ENCODE measurements at places on chromosomes 7 and 10. TPM values are rescaled to one million over a fixed set of nuclear protein-coding genes. Genes with fewer than 3 reads are reported as not detected.

NPFFR1 gene
- not detected for total RNA-seq

GBX1 gene
- total RNA-seq = not detected

ZNF117 gene
- total RNA-seq = 6.4 TPM

CHAT gene
- total RNA-seq = not detected

MYL10 gene
- not detected for total RNA-seq

LFNG gene
- 102 TPM for total RNA-seq

DNA sequence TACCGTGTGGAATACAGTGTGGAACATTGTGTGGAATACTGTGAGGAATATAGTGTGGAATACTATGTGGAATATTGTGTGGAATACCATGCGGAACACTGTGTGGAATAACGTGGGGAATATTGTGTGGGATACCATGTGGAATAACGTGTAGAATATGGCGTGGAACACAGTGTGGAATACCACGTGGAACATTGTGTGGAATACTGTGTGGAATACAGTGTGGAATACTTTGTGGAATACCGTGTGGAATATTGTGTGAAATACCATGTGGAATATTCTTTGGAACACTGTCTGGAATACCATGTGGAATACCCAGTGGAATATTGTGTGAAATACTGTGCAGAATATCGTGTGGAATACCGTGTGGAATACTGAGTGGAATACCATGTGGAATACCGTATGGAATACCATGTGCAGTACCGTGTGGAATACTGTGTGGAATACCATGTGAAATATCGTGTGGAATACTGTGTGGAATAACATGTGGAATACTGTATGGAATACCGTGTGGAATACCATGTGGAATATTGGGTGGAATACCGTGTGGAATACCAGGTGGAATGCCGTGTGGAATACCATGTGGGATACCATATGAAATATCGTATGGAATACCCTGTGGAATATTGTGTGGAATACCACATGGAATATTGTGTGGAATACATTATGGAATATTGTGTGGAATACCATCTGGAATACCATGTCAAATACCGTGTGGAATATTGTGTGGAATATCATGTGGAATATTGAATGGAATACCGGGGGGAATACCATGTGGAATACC, 133.1 kb upstream of the CHST15 start:
- DNase-seq = no peak

DNA sequence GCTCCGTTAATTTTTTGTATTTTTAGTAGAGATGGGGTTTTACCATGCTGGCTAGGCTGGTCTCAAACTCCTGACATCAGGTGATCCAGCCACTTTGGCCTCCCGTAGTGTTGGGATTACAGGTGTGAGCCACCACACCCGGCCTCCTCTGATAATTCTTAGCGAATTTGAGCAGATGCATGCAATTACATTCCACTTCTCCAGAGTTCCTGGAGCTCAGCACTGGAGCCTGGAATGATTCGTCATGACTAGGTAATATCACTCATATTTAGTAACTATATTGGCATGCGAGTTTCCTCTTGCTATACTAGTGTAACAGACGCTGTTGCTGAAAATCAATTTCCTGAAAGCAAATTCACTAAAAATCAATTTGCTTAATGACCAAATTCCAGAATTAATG, 86.8 kb downstream of the MKX start:
- DNase-seq = no peak

- DNase-seq = no peak
Observed at GRCh38 chr10:82212753-82213152, 337.8 kb downstream of the NRG3 start.

DNA sequence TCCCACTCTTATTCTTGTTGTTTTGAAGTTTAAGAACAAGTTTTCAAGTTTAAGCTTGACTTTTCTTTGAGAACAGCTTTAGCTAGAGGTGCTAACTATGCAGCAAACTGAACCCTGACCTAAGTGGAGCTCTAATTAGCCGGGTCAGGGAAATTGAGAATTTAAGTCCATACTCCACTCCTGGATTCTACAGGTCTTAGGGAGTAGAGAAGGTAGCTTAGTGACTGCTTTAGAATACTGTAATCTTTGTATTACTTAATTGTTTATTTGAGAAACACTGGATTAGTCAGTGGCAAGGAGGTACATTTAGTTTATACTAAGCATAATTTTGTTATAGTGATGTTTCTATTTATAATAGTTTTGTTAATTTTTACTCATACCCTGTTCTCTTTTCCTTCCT, 74.6 kb upstream of the STRIP2 start:
- DNase-seq = no peak

DNA sequence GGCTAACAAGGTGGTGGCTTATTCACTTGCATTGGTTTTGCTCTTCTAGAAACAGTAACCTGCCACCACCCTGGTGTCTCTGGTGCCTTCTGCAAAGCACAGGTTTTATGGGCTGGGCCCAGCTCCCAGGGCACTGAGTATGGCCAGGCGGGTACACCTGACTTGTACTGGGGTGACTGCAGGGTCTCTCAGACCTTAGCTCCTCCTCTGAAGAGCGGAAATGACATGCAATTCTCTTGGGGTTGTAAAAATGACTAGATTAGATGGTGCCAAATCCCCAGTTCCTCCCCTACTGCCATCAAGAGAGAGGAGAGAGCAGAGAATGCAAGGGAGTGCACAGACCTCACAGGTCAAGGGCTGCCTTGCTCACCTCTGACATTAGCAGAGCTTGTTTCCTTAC, 14.7 kb downstream of the ESYT2 start:
- no peak for DNase-seq

DNA sequence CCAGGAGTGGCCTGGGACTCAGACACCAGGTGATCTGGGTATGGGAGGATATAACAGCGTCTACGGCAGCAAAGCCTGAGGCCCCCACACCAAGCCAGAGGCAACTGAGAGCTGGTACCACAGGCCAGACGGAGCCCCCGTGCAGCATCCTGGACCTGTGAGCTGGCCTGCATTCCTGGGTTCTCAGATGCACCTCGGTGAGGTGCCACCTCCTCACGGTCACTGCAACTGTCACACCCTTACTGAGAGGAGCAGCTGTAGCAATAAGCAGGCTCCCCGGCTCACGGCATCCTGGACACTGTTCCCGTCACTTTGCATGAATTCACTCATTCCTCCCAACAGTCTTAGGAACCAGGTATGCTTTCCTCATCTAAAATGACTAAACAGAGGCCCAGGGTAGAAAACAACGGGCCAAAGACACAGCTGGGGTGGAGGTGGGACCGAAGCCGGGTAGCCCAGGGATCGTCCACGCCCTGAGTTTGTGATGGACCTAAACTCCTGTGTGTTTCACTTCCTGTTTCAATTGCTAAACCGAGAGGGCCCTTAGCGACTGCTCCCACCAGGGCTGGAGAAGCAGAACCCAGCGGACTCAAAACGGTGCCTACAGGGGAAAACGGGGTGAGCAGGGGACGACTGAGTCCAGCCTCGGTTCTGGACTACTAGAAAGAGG, 98.7 kb downstream of the CTBP2 start:
- DNase-seq = no peak

DNA sequence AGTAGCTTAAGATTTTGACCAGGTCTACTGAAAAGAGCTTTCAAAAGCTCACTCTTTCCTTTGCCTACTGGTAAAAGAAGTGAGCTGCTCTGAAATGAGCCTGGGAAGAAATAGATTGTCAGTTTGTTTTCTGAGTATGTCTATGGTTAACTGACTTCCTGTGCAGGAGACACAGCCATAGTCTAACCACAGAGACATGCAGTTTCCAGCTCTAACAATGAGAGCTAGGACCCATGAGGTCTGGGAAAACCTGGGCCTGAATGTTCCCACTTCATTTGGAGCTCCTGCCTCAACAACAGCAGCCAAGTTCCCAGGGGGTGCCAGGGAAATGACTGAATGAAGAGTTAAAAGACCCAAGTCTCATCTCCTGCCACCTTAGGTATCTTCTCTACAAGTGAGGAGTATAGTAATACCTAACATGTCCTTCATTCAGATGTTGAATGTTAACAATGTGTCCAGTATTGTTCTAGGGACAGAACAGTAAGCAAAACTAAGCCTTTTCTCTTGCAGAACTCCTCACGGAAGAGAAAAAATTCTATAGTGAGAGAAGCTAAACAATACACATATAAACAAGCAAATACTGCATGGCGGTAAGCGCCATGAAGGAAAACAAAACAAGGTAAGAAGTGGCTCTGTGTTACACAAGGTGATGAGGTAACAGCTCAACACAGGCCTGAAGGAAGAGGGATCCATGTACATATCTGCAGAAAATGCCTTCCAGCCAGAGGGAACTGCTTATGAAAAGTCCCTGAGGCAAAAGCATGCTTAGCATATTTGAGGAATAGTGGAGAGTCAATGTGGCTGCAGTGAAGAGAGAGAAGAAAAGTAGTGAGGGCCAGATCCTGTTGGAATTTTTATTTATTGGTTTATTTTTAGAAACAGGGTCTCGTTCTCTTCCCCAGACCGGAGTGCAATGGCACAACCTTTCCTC, 26.4 kb upstream of the ANKRD1 start:
- DNase-seq = no peak

DNA sequence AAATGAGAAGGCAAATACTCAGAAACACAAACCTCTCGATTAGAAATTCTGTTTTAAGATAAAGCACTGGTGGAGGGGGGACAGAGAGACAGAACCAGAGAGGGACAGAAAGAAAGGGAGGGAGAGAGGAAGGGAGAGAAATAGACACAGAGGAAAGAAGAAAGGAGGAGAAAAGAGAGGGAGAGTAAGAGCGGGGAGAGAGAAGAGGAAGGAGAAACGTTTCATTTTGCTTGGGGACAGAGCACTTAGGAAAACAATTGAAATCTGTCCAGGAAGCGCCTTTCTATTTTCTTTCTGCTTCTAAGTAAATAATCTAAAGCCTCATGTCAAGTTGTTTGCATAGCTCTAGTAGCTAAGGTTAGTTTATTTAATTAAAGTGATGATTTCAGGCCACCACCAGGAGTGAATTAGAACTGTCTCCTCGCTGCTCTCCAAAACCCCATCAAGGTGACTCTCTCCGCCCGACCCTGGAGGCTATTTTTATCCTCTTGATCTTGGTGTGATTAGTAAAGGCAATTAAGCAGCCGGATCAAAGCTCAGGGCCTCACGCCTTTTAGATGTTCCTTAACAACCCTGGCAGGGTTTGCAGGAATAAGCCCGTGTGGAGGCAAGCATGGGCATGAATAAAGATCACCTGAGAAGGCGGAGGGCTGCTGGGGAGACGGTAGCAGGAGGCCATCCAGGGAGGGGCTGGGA, 73.4 kb upstream of the INSIG1 start:
- no peak for DNase-seq

DNA sequence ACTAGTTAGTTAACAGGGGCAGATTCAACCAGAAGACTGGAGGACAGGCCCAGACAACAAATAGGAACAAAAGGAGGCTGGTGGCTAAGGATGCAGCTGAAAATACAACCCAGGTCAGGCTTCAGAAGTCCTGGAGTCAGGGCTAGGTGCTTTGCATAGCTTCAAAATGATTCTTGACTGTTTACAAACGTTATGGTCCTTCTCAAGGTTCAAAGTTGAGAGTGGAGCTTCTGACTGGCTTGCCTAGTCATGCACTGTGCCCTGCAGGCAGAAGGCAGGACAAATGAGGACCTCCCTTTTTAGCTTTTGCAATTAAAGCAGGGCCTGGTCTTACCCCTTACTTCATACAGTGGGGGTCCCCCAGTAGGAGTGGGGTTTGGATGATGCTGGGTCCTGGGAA, 4.4 kb upstream of the CDH23 start:
- no peak for DNase-seq

DNA sequence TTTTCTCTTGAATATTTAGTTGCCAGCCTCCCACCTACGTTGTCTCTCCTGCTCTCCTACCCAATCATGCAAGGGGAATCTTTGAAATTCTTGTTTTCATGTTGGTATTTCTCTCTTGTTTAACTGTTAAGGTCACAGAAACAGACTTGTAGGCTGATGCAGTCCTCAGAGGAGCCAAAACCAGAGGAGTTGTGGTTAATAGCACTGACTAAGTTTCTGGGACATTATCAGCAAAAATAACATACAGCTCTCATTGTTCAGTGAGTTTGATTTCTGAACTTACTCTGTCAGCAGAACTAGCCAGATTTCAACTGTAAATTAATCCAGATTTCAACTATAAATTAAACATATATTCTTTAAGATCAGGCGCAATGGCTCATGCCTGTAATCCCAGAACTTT, 11.1 kb upstream of the CUL1 start:
- DNase-seq = no peak

DNA sequence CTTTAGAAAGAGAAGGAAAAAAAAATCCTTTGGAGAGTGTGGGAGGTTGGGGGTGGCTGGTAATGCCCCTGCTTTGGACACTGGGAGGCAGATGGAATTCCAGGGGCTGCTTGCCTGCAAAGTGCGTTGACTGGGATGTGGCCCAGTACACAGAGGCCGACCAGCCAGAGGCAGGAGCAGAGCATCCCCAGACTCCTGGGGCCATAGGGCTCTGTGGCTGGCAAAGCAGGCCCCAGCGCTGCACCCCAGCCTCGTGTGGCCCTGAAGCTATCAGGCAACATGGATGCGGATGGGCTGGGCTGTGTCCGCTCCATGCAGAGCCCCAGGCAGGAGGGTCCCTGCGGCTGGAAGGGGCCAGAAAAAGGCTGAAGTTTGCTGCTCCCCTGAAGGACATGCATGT, 361.6 kb upstream of the FZD8 start:
- no peak for DNase-seq

DNA sequence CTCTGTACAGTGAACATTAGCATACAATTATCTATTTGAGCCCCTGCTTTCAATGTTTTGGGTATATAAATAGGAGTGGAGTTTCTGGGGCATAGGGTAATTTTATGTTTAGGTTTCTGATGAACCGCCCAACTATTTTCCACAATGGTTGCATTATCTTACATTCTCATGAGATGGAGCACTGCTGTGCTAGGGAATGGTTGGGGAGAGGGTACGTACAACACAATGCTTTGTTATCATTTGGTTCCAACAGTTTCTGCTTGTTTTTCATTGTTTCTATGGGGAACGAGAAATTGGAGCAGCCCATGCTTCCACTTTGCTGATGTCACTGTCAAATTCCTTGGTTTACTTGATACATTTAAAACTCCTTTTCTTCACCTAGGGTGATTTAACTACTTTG, 1115.3 kb downstream of the REEP3 start:
- no peak for DNase-seq

DNA sequence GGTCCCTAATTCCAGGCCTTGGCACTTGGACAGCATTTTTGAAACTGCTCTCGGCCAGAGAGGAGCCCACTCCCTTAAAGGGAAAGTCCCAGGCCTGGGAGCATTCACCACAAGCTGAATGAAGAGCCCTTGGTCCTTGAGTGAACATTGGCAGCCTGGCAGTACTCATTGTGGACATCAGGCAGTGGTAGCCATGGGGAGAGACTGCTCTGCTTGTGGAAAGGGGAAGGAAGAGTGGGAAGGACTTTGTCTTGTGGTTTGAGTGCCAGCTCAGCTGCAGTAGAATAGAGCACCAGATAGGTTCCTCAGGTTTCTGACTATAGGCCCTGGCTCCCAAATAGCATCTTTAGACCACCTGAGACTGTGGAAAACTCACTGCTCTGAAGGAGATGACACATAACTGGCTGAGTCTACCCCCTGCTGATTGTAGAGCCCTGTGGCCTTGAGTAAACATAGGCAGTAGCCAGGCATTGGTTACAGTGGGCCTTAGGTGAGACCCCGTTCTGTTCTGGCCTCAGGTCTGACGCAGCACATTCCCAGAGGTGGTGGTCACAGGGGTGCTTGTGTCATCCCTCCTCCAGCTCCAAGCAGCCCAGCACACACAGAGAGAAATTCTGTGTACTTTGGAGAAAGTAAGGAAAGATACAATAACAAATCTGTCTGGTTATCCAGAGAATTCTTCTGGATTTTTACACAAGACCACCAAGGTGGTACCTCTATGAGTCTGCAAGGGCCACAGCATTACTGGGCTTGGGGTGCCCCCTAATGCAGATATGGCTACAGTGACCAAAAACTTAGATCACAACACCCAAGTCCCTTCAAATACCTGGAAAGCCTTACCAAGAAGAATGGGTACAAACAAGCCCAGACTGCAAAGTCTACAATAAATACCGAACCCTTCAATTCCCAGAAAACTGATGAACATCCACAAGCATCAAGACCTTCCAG, 153.8 kb downstream of the GNAI1 start:
- no peak for DNase-seq

All from ascending aorta (tissue), 2 donors.